ENCODE measurements at places on chromosomes 4 and X. TPM values are rescaled to one million over a fixed set of nuclear protein-coding genes. Genes with fewer than 3 reads are reported as not detected.

Gene PLS3
- 20.0 TPM for polyA plus RNA-seq

Gene ARHGEF9
- 3.1 TPM for polyA plus RNA-seq

Gene IL1RAPL1
- 0.04 TPM for polyA plus RNA-seq

Gene CCDC110
- 5.9 TPM for polyA plus RNA-seq

Gene CYLC1
- not detected for polyA plus RNA-seq

Gene LUZP4
- not detected for polyA plus RNA-seq

Gene FAM236B
- polyA plus RNA-seq = not detected

Gene RASL11B
- polyA plus RNA-seq = 0.08 TPM

Gene SSX4B
- not detected for polyA plus RNA-seq

Gene PRPS1
- polyA plus RNA-seq = 63.2 TPM

Gene BCOR
- 10.1 TPM for polyA plus RNA-seq

Gene DACH2
- 0.15 TPM for polyA plus RNA-seq

Gene UCHL1
- polyA plus RNA-seq = 88.3 TPM

Data from psoas muscle (tissue), 8 donors.